ENCODE measurements at places on chromosomes 16 and 17.

- DNase-seq: no peak
Observed at GRCh38 chr16:22868593-22869224, 54.7 kb downstream of the HS3ST2 start.

- no peak for DNase-seq
Observed at GRCh38 chr16:85239239-85239638, 127.0 kb upstream of the CIBAR2 start.

DNA sequence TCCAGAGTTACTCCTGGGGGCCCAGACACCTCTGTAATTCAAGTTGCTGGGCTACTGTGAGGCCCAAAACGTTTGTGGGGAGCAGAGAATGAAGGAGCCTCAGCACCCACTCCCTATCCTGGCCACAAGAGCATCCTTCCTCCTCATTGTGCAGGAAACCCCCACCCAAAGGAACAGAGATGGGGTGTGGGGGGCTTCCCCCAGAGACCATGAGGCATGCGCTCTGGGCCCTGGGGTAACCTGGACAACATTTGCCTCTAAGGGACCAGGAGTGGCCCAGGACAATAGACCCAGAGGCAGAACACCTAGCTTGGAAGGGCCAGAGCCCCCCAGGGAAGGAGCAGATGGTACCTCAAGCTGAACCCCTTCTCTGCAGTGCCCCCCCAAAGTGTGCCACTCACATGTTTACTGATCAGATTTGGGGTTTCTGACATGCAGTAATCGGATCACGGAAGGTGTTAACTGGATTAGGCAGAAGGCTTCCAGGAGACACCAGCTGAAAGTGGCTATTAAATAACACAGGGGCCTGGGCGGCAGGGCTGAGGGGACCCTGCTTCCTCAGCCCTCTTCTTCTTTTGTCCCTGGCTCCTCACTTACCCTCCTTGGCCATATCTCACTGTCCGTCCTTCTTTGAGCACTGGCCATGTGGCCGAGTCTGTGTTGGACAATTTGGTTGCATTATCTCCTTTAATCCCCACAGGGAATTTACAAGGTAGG is 50.8 kb downstream of the SDK2 start:
- no peak for DNase-seq

DNA sequence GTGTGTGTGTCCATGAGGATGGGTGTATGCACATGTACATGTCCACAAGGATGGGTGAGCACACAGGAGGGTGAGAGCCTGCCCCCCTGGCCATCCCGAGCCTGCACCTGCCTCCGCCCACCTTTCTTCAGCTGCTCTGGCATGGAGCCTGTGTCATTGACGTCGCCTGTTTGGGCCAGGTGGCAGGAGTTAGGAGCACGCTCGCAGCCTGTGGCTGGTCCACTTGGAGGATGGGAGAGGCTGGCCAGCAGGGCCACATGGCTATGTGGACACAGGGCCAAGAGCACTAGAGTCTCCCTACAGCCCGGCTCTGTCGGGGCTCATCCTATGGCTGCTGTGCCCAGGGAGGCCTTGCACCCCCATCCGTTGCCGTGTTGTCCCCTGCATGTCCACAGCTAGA is 21.4 kb downstream of the BAHCC1 start:
- no peak for DNase-seq
